GM13976 (cell line): ENCODE measurements at places on chromosomes 1 and 21.

DNA sequence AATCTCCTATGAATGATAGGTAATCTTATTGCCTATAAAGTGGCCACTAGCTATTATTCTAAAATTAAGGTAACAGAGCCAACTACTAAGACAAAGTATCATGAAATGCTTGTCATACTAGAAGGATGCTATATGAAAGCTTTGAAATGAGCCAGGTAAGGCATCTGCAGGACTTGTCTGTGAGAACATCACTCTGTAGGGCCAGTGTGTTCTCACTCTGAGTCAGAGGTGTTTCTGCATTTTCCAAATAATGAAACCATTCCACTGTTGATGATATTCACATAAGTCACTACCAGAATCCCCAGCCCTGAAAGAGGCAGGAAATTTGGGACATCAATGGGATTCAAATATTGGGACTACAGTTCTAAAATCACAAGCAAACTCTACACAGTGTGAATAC lies 25.8 kb upstream of the GBP5 start:
- no peak for DNase-seq

- DNase-seq, result no peak
These were observed 624.0 kb downstream of the USP25 start for GRCh38 chr21:16353764-16354163.

DNA sequence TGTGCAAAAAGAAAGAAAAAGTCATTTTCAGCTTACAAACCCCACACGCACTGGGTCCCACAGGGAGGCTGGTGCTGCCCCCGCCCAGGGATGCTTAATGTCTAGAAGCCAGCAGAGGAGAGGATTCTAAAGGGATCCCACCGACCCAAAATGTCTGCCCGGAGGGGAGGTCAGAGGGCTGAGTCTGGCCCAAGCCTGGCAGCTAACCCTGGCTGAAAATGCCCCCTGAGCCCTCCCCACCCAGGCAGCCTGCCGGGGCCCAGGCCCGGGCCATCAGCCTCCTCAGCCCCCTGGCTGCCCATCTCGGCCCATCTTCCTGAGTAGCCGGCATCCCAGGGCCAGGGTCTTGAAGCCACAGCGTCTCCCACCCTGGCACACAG lies 33.5 kb downstream of the ACOT7 start:
- DNase-seq, result no peak

- DNase-seq, result no peak
These were observed 32.5 kb downstream of the SLX9 start for GRCh38 chr21:44972301-44972814.

- no peak for DNase-seq
These were observed 16.9 kb upstream of the PTTG1IP start for GRCh38 chr21:44890338-44890931.

DNA sequence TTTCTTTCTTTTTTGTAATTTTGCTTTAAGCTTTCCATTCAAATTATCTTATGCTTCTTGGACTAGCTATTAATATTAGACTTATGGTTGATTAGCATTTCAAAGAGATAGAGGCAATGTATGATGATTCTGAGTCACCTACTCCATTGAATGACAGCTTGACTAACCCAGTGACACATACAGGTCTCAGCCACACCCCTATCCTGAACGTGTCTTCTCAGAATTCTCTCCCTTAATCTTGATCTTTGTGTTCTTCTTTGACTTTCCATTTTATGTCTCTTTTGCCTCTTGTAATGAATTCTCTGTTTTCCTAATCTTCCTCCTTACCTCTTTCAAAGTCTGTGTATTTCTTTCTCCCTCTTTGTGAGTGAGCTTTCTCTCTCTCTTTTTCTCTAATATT lies 241.1 kb downstream of the PDE4B start:
- no peak for DNase-seq

GRCh38 chr1:50976890-50977574 lies 7.0 kb downstream of the CDKN2C start:
- peak; percentile 69 for DNase-seq

- no peak for DNase-seq
These were observed 23.6 kb downstream of the ACOT7 start for GRCh38 chr1:6370006-6370405.

DNA sequence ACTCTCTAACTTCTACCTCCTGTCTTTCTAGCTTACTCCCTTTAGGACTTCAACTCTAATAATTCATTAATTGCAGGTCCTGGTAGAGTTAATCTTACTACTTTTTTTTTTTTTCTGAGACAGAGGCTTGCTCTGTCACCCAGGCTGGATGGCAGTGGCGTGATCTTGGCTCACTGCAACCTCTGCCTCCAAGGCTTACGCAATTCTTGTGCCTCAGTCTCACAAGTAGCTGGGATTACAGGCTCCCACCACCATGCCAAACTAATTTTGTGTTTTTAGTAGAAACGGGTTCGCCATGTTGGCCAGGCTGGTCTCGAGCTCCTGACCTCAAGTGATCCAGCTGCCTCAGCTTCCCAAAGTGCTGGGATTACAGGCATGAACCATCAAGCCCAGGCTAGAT lies 15.7 kb downstream of the BTBD8 start:
- no peak for DNase-seq

GRCh38 chr1:63849149-63849548 lies 75.3 kb downstream of the ROR1 start:
- DNase-seq, result no peak

DNA sequence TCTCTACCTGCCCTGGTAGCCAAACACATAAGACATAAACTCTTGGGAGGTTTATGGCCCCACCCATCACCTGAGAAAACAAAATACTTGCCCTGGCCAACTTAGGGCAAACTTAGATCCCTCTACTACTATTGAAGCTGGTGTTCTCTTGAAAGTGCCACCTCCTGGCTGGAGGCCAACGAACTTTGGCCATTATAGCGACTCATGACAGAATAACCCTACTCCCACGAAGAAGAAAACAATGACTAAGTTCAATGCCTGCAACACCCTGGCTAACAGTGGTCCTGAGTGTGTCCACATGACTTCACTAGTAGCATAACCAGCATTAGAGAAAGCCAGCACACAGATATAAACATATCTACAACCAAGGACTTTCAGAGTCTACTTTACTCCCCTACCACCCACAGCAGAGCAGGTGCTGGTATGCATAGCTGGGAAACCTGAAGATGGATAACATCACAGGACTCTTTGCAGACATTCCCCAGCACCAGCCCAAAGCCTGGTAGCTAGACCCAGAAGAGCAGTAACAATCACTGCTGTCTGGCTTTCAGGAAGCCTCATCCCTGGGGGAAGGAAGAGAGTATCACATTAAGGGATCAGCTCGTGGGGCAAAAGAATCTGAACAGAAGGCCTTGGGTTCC lies 81.0 kb downstream of the SLC30A10 start:
- DNase-seq, result no peak

DNA sequence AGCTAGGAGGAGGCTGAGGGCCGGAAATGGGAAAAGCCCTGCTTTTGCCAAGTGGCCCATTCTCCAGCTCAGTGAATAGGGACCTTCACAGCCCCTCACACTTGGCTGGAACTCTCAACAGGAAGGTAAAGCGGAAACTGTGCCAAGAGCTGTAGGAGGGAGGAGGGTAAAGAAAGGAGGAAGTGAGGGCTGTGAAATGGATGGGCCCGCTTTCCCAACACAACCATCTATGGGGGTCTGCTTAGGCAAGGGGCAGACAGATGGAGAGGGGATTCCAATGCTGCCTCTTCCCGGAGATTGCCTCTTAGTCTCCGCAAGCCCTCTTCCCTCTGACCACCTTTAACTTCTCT lies 5.2 kb downstream of the INKA2 start:
- no peak for DNase-seq

GRCh38 chr1:55071477-55071876 lies 32.1 kb downstream of the PCSK9 start:
- no peak for DNase-seq

GRCh38 chr1:180188684-180189175 lies 34.1 kb downstream of the QSOX1 start:
- DNase-seq, result no peak

- no peak for DNase-seq
These were observed 137.8 kb downstream of the NUF2 start for GRCh38 chr1:163459539-163459938.

GRCh38 chr1:231515748-231516147 lies 12.7 kb upstream of the TSNAX start:
- no peak for DNase-seq

GRCh38 chr1:190328871-190329270 lies 148.8 kb downstream of the BRINP3 start:
- DNase-seq, result no peak

GRCh38 chr1:9247894-9248293 lies 13.3 kb downstream of the H6PD start:
- no peak for DNase-seq

DNA sequence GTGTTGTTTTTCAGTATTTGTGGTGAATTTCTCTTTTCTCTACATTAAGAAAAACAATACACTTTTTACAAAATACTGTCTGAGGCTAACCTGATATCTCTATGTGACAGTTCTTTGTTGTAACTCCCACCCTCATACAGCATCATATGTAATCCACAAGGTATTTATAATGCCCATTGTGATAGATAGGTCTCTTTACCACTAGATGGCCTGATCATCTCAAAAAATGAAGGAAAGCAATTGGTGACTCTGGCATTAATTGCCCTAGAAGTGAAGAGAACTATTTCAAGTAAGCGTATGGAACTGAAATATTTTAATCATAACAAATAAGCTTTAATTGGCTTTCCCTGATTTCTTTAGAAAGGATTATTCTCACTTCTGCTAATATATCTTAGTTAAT lies 36.2 kb upstream of the HFM1 start:
- DNase-seq, result peak; percentile 21

GRCh38 chr1:193060938-193061337 lies 1.5 kb downstream of the RO60 start:
- DNase-seq, result no peak

GRCh38 chr1:161702250-161702649 lies 4.8 kb upstream of the FCRLA start:
- DNase-seq, result no peak

DNA sequence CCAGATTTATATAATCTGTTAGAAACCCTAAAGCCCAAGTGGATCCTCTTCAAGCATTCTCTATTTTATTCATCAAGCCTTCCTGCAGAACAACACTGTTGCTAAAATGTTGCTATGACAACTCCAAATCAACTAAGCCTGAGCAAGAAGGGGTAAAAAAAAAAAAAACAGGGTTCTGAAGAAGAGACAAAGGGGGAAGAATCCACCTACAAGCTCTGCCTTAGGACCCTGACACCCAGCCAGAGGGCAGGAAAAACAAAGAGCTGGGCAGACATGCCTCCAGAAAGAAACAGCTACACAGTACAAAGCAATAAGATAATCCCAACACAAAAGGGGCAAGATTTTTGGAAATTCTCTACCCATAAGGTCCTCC lies 1.3 kb downstream of the USF1 start:
- no peak for DNase-seq

DNA sequence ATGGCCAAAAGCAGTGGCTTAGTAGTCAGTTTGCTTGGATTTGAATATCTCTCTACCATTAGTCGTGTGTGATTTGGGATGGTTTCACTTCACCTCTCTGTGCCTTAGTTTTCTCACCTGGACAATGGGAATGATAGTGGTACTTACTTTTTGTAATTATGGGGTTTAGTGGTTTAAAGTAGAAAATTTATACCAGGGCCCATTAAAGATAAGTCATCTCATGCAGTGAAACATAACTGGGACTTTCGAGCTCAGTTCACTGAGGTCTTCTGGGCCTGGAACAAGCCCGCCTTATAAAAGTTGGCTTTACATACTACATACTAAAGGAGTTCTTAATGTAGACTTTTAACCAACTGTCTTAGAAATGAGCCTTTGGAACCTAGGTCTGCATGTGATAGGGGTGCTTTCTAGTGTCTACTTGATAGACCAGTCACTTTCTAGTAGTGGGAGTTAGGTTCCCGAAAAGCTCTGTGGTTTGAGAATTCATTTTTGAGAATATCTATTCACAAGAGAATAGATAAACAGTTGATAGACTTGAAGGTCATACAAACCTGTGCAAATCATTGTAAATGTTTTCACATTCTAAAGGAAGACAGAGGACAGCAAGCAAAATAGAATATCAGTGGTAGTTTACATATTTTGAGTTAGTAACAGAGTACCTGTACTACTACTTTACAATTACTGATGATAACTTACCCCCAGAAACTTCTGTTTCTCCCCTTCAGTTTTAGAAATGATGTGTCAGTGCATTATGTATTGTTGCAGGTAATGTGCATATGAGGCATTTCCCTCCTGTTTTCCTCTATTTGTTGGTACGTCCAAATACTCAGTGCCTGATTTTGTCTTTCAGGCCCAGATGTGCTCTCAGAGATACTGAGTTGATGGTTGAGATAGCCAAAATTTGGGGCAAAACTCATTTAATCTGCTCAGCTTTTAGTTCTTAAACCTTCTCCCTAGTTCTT lies 48.0 kb downstream of the DYRK1A start:
- DNase-seq, result no peak

DNA sequence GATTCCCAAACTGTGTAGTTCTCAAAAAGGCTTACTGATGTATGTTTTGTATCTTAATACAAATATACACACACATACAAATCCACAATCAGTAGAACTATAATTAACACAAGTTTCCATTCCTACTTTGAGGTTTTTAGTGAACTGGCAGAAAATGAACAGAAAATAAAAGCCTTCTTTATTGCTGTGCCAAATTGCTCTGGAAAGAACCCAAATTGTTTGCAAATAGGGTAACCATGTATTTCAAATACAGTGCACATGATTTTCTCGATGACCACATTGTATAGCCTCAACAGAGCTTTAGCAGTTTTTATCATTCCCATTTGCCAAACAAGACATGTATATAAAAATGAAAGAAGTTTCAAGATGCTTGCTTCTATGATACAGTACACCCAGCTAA lies 173.3 kb downstream of the COL24A1 start:
- DNase-seq, result no peak

DNA sequence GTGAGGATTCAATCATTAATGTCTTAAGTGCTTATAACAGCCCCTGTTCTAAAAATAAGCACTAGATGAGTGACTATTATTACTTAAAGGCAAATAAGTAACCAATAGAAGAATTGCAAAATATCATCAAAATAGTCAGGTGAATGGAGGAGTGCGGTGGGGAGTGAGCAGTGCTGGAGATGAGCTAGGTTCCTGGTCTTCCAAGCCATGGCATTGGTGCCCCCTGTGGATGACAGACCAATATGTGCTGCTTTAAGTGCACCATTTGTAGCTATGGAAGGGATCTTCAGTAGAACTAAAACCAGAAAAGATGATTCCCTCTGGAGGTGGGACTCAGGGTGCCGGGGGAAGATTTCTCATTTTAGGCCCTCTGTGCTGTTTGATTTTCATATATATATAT lies 46.1 kb upstream of the SLC30A1 start:
- DNase-seq, result no peak

- no peak for DNase-seq
These were observed 5.7 kb downstream of the ACAP3 start for GRCh38 chr1:1302006-1302430.

DNA sequence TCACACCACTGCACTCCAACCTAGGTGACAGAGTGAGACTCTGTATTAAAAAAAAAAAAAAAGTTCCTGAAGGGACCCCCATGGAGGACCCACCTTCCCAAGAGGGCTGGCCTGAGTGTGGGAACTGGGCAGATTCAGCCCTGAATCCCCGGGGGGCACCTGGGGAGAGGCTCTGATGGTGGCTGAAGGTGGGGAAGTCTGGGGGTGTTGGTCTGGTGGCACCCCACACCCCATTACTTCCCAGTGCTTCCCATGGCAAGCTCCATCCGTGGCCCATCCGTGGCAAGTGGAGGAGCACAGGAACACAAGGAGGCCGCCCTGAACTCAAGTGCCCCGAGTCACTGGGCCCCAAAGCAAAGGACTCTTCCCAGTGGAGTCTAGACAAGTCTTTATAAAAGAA lies 778 bp upstream of the TNFRSF25 start:
- no peak for DNase-seq
